GM12892 (cell line): ENCODE measurements at places on chromosomes 4 and X.

GRCh38 chr4:36394352-36394903 is 113.0 kb downstream of the DTHD1 start:
- DNase-seq, result no peak

DNA sequence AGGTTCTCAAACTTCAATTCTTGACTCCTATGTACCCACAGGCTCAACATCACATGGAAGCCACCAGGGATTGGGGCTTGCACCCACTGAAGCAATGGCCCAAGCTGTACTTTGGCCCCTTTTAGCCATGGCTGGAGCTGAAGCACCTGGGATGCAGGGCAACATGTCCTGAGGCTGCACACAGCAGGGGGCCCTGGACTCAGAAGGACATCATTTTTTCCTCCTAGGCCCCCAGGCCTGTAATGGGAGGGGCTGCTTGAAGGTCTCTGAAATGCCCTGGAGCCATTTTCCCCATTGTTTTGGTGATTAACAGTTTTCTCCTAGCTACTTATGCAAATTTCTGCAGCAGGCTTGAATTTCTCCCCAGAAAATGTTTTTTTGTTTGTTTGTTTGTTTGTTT is 465.1 kb upstream of the PCDH10 start:
- DNase-seq, result no peak

DNA sequence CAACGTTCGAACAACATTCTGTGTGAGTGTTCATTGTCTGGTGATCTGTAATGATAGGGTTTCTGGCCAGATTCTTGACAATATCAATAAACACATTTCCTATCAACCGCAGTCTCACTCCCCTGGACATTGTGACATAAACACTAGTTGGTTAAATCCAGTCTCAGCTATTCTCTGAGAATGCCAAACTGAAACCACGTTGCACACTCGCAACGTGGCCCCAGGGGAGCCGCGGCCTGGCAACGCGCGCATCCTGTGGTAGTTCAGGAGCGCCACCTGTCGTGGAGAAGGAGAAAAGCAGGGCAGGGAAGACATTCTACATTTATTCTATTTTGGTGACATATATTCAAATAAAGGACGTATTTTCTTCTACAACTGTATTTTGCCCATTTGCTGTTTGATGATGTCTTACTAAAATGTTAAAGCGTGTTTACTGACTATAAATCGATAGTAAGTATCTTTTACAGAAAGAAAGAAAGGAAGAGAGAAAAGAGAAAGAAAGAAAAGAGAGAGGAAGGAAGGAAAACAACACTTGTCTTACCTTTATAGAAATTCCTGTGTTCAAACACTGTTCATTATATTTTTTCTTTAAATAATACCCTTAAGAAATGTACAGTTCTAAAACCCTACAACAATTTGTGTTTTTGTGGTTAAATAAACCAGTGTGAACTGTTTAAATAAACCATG is 738.3 kb upstream of the FRG1 start:
- no peak for DNase-seq

- no peak for DNase-seq
Measured at GRCh38 chr4:40870150-40870549, 120.4 kb downstream of the NSUN7 start.

GRCh38 chrX:16589826-16590225 is 60.1 kb upstream of the S100G start:
- DNase-seq, result no peak

DNA sequence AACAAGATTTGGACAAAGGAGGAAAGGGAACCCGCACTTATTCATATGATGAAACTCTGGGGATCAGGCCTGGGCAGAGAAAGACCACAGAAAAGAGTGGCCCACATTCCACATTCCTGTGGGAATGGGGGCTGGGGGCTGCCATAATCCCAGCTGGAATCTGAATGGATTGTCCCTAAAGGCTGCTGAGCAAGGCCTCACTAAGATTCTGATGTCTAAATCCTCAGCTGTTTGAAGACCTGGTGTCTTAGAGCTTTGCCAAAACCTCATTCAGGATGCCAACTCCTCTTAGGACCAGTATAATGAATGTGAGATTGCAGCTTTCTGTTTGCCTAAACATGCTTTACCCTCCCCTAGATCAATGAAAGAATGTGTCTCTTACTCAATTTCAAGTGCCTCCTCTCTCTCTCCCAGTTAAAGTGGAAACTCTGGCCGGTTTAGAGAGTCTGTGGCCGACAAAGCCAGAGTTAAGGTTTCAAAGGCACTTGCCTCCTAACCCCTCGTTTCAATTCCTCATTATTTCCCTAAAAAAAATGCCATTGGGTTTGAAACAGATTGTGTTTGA is 33.3 kb upstream of the GPC4 start:
- DNase-seq, result no peak

DNA sequence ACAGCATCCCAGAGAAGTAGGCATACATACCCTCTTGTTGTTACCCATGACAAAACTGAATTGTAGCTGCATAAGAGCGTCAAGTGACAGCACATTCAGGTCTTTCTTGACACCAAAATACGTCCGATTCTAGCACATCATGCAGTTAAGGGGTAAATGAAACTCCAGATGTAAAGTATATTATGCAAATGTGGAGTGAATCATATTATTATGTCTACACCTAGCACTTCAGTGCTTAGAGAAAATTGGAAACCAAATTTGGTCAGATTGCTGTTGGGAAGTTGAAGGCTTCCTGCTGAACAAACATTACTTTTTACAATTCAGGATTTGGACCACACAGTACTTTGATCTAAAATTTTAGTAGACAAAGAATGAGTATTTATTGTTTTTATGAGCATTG is 24.2 kb upstream of the LEF1 start:
- DNase-seq, result no peak

DNA sequence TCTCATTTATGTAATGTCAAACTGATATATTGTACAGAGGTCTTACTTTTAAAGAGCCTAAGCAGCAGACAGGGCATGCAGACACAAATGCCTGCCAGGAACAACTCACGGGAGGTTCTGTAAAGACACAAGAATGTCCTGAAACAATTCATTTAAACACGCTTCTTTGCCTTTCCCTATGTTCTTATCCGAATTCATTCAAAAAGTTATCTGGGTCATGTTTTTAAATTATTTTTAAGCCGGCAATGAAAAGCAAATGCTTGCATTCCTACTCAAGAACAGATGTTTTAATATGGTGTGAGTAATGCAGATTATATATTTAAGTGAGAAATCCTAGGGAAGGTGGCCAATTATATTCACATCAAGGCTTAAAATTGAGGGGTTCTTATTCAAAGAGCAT is 192.6 kb downstream of the PDGFC start:
- no peak for DNase-seq

DNA sequence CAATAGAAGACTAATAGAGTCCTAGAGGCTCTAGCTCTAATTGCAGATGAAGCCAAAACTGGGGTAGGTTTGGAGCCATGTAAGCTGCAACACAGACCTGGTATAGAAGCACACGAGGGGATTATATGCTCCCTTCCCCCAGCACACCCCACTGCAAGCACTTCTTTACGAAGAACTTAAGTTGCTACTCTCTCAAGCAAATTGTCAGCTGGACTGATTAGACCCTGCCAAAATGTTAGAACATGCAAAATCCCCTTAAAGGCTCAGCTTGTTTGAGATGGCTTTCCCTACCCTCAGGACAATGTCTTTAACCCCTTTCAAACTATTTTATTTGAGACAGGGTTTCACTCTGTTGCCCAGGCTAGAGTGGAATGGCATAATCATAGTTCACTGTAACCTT is 4.7 kb upstream of the KIAA1210 start:
- DNase-seq, result no peak

DNA sequence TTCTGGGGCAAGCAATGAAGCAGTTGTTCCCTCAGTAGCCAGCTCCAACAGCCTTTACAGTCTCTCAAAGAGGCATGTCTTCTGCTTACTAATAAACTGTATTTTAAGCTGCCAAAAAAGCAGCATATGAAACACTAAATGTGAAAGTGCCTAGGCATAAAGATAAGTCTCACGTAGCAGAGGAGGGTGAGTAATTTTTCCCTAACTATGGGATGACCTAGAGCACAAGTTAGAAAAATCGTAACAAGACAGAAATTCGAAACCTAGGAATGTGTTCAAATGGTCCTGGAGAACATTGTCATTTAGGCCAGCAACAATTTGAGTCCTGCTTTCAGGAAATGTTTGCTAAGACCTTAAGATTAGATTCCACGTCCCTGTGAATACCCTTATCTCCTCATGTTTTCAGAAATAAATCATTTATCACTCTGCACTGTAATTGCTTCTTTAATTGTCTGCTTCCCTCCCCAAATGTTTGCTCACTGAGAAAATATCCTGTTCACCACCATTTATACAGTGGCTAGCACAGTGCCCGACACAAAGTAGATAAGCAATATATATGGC is 222.2 kb downstream of the KCNIP4 start:
- no peak for DNase-seq

GRCh38 chr4:7894677-7895181 is 44.9 kb downstream of the AFAP1 start:
- DNase-seq, result no peak

GRCh38 chrX:95101851-95102390 is 1427.9 kb downstream of the FAM133A start:
- no peak for DNase-seq

DNA sequence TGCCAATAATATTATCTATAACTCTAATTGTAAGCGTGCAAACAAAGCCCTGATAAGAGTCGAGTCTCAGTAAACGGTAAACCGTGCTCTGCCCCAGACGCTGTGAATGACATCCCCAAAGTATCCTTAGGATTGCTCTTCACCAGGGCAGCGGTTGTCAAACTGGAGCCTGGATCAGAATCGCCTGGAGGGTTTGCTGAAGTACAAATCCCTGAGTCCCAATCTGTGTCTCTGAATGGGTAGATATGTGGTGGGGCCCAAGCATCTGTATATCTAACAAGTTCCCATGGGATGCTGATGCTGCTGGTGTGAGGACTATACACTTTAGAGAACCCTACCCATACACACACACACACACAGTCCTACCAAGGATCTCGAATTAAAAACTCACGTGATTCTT is 813 bp upstream of the APBB2 start:
- no peak for DNase-seq

DNA sequence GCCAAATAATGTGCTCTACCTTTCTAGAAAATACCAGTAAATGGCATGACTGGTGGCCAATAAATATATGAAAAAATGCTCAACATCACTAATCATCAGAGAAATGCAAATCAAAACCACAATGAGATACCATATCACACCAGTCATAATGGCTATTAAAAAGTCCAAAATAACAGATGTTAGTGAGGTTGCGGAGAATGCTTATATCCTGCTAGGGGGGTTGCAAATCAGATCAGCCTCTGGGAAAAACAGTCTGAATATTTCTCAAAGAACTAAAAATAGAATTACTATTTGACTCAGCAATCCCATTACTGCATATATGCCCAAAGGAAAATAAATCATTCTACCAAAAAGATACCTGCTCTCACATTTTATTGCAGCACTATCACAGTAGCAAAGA is 115.1 kb downstream of the RASGEF1B start:
- DNase-seq, result no peak

DNA sequence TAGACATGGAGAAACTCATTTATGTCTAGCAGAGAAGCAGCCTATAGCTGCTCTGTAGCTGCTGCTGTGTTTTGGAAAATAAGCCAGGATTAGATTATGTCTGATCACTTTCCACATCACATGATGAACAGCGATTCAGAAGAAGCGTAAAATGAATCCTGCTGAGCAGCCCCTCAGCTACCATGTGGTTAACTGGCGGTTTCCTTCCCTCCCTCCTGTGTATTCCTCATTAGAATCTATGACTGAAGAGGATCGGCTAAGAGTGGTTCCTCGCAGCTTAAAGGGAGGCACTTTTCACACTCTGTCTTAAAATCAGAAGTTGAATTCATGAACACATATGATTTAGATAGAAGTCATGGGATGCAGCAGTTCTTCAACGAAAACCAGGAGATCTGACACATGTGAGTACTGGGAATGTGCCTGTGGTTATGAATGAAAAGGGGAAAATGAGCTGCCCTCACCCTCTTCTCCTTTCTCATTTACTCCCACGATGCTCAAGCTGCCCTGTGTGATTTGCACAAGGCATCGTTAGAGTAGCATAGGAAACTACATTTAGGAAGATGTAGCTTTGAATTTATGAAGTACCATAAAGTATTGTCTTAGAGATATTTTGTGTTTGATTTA is at the start of gene PPEF1:
Gene PPEF1 (plus strand): TSS at position 220 of the 624 bp plus-strand sequence. CDS start 136 bp downstream, at position 356.
- no peak for DNase-seq

DNA sequence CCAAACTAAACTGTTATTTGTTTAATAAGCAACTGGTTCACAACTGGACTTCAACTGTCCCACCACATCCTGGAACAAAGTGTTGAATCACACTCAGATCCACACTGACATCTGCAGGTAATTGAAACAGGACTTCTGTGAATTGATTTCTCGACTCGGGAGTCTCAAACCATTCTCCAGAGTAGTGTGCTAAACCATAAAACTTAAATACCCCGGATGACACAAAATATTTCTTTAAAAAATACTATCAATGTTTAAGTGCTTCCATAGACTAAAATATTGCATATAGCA is 95.4 kb upstream of the PLAC1 start:
- no peak for DNase-seq

- no peak for DNase-seq
Measured at GRCh38 chr4:178937130-178937529, 1494.9 kb upstream of the AGA start.

DNA sequence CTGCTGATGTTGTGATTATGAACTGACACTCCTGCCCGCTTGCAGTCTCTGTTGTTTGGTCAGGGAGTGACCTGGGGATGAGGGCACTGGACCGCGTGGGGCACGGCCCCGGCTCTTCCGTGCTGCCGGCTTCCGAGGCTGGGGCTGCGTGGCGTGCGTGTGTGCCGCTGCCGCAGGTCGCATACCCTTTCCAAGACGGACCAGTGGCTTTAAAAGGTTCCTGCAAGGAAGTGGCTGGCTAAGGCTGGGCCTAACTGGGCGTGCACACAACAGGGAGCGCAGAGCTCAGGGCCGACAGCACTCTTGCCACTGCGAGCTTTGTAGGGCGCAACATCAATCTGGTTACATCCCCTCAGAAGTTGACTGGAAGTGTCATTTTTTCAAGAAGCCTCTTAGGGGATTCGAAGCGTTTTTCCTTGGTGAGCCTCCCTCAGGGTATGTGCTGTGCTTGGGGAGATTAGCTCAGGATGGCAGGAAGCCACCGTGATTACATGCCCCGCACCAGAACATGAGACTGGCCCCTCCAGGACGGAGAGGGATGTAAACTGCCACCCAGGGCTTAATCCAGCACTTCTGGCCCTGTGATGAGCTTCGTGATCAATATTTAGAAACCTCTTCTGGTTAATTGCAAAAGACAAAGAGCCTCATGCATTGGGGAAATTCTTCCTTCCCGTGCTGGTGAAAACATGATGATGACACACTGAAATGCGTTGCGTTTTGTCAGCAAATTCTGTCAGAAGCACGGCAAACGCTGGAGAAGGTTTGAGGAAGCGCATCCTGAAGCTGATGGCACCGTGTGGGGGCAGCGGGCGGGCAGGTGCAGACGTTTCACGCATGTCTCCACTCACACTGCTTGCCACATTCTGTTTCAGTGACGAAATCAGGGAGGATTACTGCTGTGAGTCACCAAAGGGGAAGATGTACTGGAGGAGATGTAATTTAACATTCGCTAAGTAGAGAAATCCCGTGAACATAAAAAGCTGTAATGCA is 11.1 kb downstream of the MAEA start:
- no peak for DNase-seq
